ENCODE measurements at places on chromosomes 2 and 18.

DNA sequence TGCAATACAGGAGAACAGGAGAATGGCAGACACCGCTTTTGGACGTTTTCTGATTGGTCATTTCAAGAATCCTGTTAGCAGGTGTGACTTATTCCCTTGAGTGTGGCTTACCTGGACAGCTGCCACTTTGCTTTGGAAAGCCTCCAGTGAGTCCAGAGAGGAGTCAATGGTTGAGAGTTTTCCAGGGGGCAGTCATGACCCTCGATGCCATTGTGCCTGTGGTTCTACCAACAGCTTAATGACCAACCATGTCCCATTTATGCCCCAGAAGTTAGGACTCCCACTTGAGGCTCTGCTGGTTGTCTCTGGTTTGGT is 12.4 kb downstream of the IGFBP2 start:
- no peak for DNase-seq

- no peak for DNase-seq
Measured at GRCh38 chr2:158690823-158691222, 104.3 kb upstream of the DAPL1 start.

DNA sequence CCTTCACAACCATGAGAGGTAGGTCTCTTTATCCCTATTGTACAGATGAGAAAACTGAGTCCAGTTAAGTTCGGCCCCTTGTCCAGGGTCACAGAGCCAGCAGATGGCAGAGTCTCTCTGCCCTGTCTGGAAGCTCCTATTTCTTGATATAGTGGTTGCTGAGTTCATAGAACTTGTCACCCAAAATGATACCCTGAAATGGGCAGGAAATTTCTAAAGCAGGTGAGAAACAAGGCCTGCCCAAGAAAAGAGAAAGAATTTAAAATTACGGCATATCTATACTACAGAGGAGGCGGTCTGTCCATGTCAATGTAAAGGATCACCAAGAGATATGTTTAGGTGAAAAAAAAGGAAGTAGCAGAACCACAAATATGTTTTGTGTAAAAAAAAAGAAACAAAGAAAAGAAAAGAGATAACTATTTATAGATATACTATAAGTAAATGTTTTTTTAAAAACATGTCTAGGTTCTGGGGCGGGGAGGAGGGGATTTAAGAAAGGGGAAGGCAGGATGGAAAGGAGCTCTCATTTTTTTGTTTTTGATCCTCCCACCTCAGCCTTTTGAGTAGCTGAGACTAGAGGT is 39.8 kb downstream of the MYO7B start:
- DNase-seq = no peak

DNA sequence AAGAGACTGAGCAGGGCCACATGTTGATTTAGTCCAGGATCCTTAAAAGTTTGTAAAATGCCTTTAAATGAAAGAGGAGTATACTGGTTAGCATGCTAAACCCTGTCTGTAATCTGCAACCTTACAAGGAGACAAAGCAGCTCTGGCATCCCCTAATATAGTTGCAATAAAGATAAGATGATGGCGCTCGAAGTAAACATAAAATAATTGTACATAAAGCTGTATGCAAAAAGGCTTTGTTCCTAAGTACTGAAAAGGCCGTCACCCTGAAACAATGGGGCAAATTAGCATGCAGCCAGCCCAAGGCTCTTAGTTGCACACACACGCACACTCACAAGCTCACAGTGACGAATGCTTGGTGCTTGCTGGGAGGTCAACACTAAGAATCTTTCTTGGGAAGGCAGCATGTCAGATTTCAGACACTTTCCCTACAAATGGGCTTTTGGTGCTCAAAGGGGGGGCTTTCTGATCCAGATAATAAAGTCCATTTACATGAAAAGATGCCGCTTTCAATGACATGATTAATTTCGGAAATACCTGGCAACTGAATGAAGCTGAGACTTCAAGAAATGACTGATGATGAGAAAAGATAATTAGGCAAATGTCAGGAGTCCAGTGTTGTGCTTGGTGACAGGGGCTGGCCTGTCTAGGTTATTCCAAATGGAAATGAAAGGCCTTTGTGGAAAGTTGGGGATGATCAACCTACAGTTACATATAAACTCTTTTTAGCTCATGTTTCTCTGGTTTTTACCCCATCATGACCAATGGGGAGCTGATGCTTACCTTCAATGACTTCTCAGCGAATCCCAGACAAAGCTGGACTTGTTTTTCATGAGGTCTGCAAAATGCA is 370.3 kb downstream of the MEIS1 start:
- DNase-seq = no peak

GRCh38 chr2:55371376-55371775 is 48.3 kb downstream of the CCDC88A start:
- DNase-seq = no peak

DNA sequence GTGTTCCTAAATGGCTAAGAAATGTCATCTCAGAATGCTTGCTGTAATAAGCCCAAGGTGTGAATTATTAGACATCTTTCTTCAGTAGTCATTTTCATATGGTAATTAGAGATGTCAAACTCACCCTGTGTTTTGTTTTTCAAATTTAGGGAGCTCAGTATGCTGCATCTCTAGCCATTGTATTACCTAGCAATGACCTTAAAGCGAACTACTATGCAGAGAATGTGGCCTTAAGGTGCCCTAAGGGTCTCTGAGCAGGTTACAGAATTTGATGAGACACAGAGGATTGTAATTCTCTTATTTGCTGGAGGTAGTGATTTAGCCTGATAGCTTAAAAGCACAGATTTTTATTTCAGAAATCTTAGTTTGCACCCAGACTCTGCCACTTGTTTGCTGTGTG is 1052.6 kb upstream of the DDX18 start:
- no peak for DNase-seq

GRCh38 chr2:120871016-120871635 is 135.5 kb downstream of the GLI2 start:
- DNase-seq = no peak

DNA sequence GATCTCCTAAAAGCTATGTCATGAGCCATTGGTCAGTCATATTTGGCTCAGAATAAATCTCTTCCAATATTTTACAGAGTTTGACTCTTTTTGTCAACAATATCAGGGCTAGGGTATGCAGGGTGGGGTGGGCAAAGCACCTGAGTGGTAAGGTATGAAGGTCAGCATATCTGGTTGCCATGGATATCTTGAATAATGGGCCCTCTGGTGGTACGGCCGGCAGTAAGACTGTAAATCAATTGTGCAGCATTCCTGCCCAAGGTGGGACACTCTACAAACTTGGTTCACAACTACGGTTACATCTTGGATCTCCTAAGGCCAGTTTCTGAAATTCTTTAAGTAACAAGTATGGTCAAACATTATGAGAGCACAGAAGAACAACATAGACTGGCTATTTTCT is 119.6 kb downstream of the SPOPL start:
- DNase-seq = no peak

- no peak for DNase-seq
Measured at GRCh38 chr2:205954707-205955106, 131.3 kb downstream of the INO80D start.

GRCh38 chr2:96404446-96405373 is 69.1 kb downstream of the NCAPH start:
- no peak for DNase-seq

DNA sequence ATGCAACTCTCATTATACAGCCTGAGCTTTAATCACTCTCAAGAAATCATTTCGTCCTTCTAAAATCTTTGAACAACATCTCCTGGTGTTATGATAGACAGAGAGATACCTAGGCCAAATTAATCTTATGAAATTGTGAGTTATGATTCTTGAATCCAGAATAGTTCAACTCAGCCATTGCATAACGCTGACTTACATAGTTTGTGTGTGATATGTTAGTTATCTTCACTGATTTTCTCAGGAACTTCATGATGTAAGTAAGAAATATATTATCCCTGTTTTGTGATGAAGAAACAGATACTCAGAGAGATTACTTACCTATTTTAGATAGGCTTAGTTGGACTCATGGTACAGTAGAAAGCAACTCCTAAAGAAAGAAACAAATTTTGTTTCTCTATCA is 684.4 kb downstream of the ZEB2 start:
- DNase-seq = no peak

DNA sequence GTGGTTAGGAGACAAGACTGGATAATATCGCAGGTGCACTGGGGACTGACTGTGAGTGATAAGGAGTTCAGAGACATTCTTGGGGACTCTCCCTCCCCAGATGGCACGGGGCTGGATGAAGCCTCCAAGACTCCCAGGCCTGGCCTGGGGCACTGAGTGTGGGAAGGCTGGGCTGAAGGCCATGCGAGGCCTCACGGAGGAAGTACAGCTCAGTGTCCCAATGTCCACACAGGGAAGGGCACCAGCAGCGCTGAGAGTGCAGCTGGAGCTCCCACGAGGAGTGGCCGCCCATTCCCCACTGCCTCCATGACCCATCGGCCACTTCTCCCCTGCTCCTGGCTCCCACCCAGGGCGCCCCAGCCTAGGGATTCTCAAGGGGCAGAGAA is 6.5 kb downstream of the MFSD2B start:
- DNase-seq = no peak

DNA sequence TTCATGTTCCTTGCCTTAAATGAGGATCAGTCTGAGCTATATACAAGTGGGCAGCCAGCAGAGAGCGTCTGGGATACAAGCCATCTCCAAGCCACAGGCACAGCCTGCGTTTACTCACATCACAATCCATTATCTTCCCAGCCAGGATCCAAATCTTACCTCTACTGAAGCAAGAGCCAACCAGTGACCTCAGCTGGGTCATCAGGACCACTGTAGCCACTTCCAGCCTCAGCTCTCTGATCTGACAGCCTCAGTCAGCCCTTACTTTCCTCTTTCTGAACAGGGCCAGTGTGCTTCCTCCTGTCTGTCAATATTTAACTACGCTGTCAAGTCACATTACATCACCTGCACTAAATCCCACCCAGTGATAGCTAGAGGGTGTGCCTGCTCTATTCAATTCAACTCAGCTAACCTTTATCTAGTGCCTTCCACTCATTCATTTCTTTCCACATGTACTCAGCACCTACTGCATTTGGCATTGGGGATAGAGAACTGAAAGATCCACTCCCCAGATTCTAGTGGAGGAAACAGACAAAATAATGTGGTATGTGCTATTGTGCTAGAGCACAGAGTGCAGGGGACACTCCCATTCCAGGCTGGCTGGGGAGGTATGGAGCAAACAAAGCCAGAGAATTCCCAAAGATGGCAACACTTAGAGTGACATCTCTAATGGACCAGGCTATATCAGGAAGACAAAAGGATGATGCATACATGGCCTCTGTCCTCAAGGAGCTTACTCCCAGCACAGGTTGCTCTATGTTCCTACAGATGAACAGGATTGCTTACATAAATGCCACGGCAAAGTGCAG is 146.5 kb downstream of the NCKAP5 start:
- DNase-seq = no peak

- no peak for DNase-seq
Measured at GRCh38 chr2:75605770-75606529, 40.6 kb upstream of the MRPL19 start.

GRCh38 chr2:7210712-7211111 is 293.5 kb downstream of the RNF144A start:
- no peak for DNase-seq

DNA sequence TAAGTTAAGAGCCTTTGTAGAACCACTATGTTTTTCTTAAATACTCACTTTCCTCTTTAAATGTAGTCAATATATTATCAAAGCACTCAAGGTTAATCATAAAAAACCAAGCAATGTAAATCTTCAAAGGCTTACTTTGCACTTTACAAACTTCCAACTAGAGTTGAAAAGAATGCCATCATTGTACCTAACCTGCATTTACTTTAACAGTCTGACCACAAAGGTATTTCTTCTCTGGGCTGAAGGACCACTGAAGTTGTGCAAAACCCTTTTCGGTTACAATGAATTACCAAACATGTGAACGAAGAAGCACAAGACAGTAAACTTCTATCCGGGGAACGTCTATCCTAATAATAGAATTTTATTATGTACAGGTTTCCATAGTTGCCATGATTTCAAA is 3.0 kb downstream of the HNRNPLL start:
- no peak for DNase-seq

GRCh38 chr18:69484699-69485396 is 84.2 kb downstream of the DOK6 start:
- no peak for DNase-seq

- DNase-seq = no peak
Measured at GRCh38 chr2:56357655-56358295, 174.0 kb downstream of the CCDC85A start.
